Stimulated activated CD4-positive, alpha-beta T cell treated with anti-CD3 and anti-CD28 coated beads, Interleukin-4, amount 100 ng/mL, for 48 hours (primary cell): ENCODE measurements at places on chromosomes 3 and 15.

GRCh38 chr3:76502076-76502475 lies 537.8 kb upstream of the ROBO2 start:
- DNase-seq = no peak

DNA sequence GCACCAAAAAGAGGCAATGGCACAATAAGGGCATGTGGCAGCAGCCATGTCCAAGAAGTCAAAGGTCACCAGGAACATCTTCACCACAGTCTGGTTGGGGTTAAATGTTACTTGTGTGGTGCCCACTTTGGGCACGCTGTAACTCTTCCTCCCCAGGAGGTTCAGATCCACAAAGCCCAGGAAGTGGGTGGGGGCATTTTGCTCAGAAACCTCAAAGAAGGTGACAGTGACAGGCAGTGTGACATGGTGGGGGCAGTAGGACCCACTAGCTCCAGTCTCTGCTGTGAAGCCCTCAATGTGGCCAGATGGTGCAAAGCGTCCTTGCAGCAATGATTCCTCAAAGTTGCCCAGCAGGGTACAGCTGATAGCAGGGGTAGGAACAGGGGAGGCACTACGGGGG lies 5.8 kb downstream of the ZNF80 start:
- no peak for DNase-seq

GRCh38 chr15:85477061-85477460 lies 96.7 kb downstream of the AKAP13 start:
- no peak for DNase-seq

GRCh38 chr3:183904833-183905780 lies 20.4 kb upstream of the PARL start:
- DNase-seq = no peak

DNA sequence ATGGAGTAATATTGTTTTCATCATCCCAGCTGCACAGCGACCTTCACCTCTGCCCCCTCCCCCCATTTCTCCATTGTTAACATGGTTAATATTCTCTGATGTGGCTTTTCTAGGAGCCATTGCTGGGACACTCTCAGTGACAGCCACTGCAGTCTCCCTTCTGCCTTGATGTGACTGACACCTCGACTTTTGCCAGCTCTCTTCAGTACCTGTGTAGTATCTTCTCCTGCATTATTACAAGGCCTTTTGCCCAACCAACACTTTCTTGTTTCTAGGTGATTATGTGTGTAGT lies 179.8 kb downstream of the CLSTN2 start:
- no peak for DNase-seq

DNA sequence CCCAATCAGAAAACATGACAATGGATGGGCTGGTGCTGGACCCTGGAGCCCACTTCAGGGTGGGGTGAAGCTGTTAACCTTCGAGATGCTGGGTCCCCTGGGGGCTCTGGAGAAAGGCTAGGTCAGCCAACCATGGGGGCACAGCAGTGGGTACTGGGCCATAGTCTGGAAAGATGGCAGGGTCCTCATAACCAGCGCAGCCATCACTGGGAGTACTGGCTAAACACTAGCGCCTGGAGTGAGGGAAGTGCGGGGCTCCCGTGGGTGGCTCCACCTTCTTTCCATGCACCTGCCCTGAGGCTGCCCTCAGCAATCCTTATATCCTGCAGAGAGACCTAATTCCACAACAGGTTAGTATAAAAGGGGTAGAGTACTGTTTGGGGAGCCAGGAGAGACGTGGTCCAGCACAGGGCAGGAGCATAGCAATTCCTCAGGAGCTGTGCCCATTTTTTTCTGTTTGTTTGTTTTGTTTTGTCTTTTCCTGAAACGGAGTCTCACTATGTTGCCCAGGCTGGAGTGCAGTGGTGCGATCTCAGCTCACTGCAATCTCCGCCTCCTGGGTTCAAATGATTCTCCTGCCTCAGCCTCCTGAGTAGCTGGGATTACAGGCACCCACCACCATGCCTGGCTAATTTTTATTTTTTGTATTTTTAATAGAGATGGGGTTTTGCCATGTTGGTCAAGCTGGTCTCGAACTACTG lies 122.6 kb upstream of the MEF2A start:
- no peak for DNase-seq
